Activated CD4-positive, alpha-beta T cell treated with anti-CD3 and anti-CD28 coated beads, Interleukin-2, amount 10 ng/mL, durations not matched to agents 7 days and 5 days (primary cell): ENCODE measurements at places on chromosomes 2 and 18. TPM values are rescaled to one million over a fixed set of nuclear protein-coding genes. Genes with fewer than 3 reads are reported as not detected.

Gene IL1RL1
- not detected for total RNA-seq

Gene SKOR2
- total RNA-seq = not detected

Gene INPP5D
- 121 TPM for total RNA-seq

- no peaks in the 10 kb centered on the region for H3K27me3 ChIP-seq
- H3K4me1 ChIP-seq = peaks cover 62% of the 10 kb centered on the region
- H3K27ac ChIP-seq = peak overlapping the region; percentile 88
- DNase-seq = peak; percentile 57
Measured at GRCh38 chr2:234335661-234336228, 161.1 kb downstream of the ARL4C start.

- no peak overlapping the region for H3K4me3 ChIP-seq
- H3K36me3 ChIP-seq = no peaks in the 10 kb centered on the region
- no peak overlapping the region for H3K27ac ChIP-seq
- no peaks in the 10 kb centered on the region for H3K4me1 ChIP-seq
Measured at GRCh38 chr2:47697000-47697601, 85.8 kb upstream of the MSH6 start.

DNA sequence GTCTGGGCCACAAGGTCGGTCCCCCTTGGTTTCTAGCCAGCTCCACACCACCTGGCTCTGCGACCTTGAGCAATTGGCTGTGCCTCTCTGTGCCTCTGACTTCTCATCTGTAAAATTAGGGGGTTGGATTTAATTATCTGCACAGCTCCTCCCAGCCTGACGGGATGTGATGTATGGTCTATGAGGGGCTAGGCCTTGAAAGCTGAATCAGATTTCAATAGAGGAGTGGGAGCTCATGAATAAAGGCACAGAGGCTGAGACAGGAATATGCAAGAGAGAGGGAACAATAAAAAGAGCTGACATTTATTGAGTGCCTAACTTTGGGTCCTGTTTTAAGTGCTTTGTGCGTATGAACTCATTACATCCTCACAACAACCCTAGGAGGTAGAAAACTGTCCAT lies 104.7 kb downstream of the ALK start:
- no peaks in the 10 kb centered on the region for H3K27me3 ChIP-seq
- DNase-seq = no peak
- H3K4me1 ChIP-seq = no peaks in the 10 kb centered on the region
- no peak overlapping the region for H3K27ac ChIP-seq

DNA sequence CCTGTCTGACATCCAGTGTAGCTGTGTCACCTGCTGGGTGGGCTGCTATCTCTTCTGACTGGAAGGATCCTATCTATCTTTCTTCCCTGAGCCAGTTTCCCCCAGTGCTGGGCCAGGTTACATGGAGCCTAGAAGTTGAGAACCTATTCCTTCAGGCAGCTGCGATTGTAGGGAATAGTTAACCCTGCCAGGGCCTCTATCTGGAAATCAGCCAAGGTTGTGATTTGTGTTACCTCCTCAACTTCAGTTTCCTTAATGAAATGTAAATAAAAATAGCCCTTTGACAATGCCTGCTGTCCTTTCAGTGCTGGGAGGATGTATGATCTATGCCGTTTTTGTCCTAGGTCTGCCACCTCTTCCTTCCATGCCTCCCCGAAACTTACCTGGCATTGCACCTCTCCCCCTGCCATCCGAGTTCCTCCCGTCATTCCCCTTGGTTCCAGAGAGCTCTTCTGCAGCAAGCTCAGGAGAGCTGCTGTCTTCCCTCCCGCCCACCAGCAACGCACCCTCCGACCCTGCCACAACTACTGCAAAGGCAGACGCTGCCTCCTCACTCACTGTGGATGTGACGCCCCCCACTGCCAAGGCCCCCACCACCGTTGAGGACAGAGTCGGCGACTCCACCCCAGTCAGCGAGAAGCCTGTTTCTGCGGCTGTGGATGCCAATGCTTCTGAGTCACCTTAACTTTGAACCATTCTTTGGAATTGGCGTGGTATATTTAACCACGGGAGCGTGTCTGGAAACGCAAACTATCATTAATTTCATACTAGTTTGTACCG lies 36.6 kb downstream of the GORASP2 start:
- no peaks in the 10 kb centered on the region for H3K4me1 ChIP-seq
- no peak overlapping the region for H3K4me3 ChIP-seq
- no peaks in the 10 kb centered on the region for H3K27me3 ChIP-seq
- no peak for DNase-seq
- no peak overlapping the region for H3K27ac ChIP-seq

DNA sequence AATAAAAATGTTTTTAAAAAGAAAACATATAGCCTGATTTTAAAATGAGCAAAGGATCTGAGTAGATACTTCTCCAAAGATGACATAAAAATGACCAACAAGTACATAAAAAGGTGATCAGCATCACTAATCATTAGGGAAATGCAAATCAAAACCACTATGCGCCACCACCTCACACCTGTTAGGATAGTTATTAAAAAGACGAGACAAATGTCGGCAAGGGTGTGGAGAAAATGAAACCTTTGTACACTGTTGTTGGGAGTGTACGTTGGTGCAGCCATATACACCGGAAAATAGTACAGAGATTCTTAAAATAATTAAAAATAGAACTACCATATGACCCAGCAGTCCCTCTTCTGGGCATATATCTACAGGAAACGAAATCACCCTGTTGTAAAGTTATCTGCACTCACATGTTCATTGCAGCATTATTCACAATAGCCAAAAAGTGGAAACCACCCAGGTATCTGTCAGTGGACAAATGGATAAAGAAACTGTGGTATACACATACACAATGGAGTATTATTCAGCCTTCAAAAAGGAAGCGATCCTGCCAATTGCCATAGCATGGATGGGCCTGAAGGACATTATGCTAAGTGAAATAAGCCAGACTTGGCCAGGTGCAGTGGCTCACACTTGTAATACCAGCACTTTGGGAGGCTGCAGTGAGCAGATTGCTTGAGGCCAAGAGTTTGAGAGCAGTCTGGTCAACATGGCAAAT lies 91.6 kb downstream of the PRKRA start:
- no peaks in the 10 kb centered on the region for H3K4me1 ChIP-seq
- DNase-seq = no peak
- no peak overlapping the region for H3K27ac ChIP-seq
- H3K36me3 ChIP-seq = no peaks in the 10 kb centered on the region
- H3K4me3 ChIP-seq = no peak overlapping the region
